SK-N-MC (cell line): ENCODE measurements at places on chromosomes 1 and 21.

DNA sequence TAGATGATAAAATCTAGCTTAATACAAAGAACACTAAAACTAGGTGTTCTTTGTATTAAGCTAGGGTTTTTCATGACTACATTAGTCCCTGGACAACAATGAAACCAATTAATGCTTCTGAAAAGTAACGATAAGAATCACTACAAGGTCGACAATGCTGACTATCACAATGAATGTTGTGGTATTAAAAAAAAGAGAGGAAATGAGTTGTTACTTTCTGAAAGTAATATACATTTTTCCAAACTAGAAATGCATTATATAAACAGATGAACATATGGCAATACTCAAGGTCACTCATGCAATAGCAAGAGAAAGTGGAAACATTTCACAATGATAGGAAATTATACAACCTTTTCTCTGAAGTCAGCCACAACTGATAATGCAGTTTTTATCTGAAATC is 19.0 kb downstream of the DPH5 start:
- DNase-seq, result no peak

DNA sequence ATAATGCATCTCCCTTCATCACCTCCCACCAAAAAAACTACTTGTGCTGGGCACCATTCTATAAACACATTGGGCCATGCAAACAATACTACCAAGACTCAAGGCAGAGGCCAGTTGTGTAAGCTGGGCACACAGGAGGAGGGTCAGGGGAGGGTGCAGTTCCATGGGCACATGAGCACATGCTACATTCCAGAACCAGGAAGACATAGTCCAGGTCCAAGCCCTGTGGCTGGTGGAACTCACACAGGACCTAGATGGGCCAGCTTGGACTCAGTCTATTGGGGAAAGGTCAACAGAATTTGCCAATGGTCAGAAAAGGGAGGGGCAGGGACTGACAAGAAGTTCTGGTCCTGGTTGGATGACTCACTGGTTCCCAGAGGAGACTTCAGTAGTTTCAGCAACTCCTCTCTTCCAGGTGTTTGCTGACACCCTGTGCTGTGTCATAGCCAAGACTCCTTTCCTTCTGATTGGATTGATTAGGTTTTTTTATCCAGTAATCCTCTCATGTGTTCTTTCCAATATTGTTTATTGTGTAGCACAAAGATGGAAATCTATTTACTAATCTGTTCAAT is 249.7 kb downstream of the C1orf94 start:
- no peak for DNase-seq

GRCh38 chr21:43864313-43864961 is 586 bp upstream of the AGPAT3 start:
- DNase-seq, result no peak

DNA sequence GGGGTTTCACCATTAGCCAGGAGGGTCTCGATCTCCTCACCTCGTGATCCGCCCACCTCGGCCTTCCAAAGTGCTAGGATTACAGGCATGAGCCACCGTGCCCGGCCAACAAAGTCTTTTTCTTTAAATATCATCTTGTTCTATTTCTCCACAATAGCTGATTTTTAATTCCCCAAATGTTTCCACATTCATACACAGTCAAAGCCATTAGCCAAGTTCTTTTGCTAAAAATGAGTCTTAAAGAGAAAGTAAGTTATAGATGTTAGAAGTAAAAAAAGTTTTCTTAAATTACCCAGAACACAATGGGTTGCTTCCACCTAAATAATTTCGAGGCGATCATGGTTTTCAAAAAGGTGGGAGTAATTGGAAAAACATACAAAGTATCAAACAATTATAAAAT is 30.6 kb downstream of the C2CD2 start:
- no peak for DNase-seq

- DNase-seq, result no peak
Measured at GRCh38 chr1:6505367-6506209, 14.1 kb upstream of the PLEKHG5 start.

- no peak for DNase-seq
Measured at GRCh38 chr1:97451046-97451826, 469.6 kb downstream of the DPYD start.

- DNase-seq, result no peak
Measured at GRCh38 chr1:86069757-86070145, 86.8 kb downstream of the COL24A1 start.

GRCh38 chr1:199932462-199932861 is 95.0 kb upstream of the NR5A2 start:
- no peak for DNase-seq

GRCh38 chr1:246698466-246699094 is 25.6 kb upstream of the SCCPDH start:
- no peak for DNase-seq

GRCh38 chr1:117046781-117047180 is 13.3 kb upstream of the TTF2 start:
- DNase-seq, result no peak

DNA sequence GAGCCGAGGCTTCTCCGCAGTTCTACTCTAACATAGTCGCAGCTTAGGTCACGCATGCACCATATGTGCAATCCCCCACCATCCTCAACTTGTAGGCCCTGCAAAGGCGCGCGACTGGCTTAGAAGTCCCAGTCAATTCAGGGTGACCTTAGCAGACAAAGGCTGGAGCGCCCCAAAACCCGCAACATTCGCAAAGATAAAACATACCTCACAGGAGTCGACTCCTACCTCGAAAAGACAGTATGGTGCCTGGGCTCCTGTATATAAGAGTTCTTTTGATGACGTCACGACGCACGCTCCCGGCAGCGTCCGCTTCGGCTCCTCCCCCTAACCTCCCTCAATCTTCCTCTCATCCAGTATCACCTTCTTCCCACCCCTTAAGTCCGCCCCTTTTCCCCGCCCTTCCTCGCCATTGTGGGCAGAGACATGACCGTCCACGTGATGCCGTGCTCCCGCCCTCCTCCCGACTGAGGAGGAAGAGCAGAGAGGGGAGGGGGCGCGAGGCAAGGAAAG is at the start of gene GAS5:
Gene GAS5, minus strand, starts transcription at position 237 of the 513 bp plus-strand sequence.
- peak; percentile 99 for DNase-seq

- no peak for DNase-seq
Measured at GRCh38 chr1:158333405-158334155, 2.2 kb upstream of the CD1B start.

GRCh38 chr1:91754816-91755580 is 131.0 kb downstream of the TGFBR3 start:
- no peak for DNase-seq

DNA sequence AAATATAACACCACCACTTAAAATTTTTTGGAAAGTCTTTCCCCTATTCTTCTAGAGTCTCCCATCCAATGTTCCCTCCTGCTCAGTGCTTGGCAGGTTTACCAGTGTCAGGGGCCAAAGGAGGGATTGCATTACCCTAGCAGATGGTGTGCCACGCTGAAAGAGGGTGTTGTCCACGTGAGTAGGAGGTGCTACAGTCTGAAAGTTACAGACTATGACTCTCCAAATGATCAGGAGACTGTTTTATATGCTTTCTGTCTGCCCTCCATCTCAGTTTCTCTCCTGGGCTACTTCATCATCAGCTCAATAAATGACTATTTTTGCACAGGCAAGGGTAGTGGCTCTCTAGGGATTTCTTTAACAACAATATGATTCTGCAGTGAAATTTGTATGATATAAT is 31.3 kb upstream of the ANGPTL7 start:
- DNase-seq, result no peak

- DNase-seq, result no peak
Measured at GRCh38 chr1:45721207-45721606, 29.2 kb downstream of the IPP start.

DNA sequence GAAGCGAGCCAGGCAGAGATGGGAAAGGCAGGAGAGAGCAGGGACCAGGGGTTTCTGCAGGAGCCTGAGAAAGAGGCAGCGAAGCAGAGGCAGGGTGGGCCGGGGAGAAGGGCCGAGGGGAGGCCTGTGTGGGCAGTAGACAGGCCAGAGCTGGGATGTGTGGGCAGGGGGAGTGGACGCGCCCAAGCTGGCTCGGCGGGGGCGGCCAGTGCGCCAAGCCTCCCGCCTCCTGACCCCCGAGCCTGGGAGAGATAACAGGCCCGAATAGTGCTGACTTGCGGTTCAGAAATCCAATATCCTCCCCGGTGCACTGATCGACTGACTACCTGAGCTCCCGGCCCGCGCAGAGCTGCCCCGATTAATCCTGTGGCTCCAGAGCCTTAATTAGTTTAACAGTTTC is 41.9 kb downstream of the AHDC1 start:
- DNase-seq, result no peak

DNA sequence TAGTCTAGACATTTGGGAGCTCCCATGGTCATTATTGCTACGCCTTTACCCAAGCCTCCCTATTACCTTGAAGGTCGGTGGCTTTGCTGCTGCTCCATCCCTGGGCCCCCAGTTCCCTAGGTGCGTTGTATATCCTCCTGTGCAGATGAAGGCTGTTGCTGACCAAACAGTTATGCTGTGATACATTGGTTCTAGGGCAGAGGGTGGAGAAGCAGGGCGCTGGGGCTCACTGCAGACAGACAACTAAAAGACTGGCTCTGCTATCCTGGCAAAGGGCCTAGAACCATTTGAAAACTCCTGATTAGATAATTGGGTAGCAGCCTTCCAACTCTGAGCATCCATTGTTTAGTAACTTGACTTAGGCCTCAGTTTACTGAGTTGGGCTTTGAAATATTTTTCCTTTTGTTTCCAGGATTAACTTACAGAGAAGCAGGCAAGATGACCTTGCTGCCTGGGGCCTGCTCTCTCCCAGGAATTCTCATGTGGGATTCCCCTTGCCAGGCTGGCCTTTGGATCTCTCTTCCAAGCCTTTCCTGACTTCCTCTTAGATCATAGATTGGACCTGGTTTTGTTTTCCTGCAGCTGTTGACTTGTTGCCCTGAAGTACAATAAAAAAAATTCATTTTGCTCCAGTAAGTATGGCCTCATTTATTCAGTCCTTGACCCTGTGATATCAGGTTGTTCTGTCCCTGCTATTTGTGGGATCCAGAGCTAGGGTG is 15.5 kb downstream of the CHI3L2 start:
- DNase-seq, result no peak

DNA sequence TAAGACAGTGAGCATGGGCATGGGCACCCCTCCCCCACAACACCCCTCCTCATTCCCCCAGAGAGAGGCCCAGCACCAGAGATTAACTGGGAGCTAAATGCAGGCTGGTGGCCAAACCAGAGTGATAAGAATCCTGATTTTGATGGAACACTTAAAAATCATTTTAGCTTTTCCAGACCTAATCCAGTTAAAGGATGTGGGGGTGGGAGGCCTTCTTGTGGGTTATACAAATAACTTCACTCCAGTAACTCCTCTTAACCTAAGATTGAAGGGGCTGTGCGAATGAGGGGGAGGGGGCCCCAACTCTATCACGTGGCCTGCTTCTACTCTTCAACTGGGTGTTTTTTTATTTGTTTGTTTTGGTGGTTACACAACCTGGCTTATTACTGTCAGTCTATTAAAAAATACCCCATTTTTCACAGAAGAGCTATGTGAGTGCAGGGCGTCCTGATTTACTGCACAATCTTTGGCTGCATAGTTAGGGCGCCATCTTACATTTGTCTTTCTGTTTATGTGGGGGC is 398.1 kb upstream of the LYPLAL1 start:
- no peak for DNase-seq

GRCh38 chr1:101025283-101025656 is 314 bp downstream of the DPH5 start:
- no peak for DNase-seq

DNA sequence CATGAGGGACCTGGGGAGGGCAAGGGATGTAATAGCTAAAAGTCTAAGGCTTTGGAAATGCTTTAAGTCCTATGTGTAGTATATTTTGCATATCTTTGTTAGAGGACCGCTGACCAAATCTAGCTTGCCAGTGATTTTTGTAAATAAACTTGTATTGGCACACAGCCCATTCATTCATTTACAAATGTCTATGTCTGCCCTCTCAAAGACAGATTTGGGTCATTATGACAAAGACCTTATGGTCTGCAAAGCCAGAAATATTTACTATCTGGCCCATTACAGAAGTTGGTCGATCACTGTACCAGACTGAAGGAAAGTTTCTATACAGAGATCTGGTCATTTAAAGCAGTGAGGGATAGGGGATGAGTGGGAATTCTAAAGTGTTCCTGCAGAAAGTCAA is 120.1 kb upstream of the RAVER2 start:
- DNase-seq, result no peak

- no peak for DNase-seq
Measured at GRCh38 chr1:187383366-187383765, 554.6 kb downstream of the PLA2G4A start.

- no peak for DNase-seq
Measured at GRCh38 chr1:50427818-50428779, 4.9 kb upstream of the DMRTA2 start.

- DNase-seq, result no peak
Measured at GRCh38 chr1:194289569-194290266, 1103.3 kb upstream of the B3GALT2 start.

- DNase-seq, result no peak
Measured at GRCh38 chr1:230711245-230711644, 2.7 kb downstream of the AGT start.

DNA sequence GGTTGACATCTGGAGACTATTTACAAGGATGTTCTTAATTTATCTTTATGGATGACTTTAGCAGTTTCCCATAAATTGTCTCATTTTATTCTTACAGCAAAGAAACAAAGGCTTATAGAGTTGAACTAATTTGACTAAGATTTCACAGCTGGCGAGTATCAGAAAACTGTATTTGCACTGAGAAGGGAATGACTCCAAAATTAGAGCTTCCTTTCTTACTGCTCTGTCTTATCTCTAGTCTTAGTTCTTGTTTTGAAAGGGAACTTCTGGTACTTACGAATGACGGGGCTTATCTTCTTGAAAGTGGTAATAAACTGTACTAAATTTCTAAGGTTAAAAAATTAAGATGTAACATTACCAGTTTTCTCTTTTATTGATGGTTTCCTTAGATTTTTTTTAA is 13.6 kb downstream of the CNST start:
- no peak for DNase-seq

- no peak for DNase-seq
Measured at GRCh38 chr1:24858277-24858676, 71.8 kb downstream of the RUNX3 start.

- DNase-seq, result no peak
Measured at GRCh38 chr1:221437171-221437570, 304.7 kb downstream of the DUSP10 start.

- DNase-seq, result no peak
Measured at GRCh38 chr1:107220036-107220435, 79.2 kb downstream of the NTNG1 start.

DNA sequence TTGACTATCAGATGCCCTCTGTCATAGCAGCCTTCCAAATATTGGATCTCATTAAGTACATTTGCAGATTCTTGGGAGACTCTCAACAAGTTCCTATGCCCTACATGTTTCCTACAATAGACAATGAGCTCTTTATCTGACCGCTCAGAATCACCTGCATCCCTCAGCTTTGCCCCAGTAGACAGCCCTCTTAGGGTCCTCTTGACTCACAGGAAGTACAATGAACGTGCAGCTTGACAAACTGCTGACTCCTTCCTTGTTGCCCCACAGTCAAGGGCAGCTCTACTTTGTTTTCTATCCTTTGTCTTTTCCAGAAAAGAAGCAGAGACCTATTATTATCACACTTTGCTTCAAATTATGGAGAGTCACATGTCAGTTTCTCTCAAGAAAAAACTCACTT is 27.6 kb downstream of the SLC44A5 start:
- DNase-seq, result no peak
